NCI-H524 treated with DMSO at 0.1 percent for 48 hours (cell line): ENCODE measurements at places on chromosomes 4 and X.

GRCh38 chrX:140764401-140764919 lies 54.9 kb downstream of the LINC00632 start:
- DNase-seq, result peak; percentile 21

DNA sequence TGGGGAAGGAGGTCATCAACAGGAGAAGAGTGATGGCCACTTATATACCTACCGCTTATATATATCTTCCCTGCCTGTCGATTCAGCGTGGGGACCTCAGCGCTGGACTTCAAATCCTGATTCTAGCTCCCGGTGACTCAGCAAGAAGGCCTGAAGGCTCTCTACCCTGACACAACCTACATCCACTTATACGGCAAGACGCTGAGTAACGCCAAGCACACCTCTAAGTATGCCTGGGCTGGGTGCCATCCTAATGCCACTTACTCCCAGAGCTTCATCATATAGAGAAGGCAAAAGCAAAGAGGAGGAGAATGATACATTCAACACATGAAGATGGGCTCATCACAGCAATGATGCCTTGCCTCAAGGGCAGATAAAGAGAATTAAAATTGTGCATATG lies 198.3 kb downstream of the CHIC2 start:
- no peak for DNase-seq

DNA sequence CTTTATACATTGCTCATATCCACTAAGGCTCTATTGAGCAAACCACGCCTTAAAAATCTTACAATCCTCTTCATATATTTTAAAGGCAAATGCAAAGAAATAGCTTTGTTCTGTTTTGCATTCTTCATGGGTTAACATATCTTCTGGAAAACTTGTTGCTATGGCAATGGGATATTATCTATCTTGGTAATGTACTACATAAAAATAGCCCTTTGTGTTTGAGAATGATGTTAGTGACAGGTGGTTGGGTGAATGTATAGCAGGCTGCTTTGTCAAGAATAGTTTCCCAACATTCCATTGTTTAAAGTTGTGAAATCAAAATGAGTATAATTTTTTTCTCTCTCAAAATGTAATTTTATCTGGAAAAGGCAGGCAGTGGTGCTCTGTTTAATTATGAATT lies 16.8 kb downstream of the REPS2 start:
- DNase-seq, result no peak

GRCh38 chr4:39539089-39539611 lies 11.9 kb upstream of the UGDH start:
- no peak for DNase-seq

- no peak for DNase-seq
Observed at GRCh38 chr4:41176340-41176739, 38.0 kb downstream of the APBB2 start.

DNA sequence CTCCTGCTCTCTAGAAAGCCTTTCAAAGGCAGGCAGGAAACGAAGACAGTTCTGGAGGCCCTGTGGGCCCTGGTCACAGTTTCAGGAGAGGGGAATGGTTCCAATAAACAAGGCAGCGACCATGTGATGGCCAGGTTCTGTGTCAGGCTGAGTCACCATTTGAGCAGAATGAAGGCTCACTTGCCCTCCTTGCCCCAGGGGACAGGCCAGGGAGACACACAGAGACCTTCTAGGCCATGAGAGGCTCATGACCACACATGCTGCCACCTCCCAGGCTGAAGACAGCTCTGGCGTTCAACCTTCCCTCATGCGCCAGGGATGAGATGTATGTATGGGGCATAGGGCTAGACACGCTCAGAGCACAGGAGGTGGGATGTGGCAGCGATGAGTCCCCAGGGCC lies 22.9 kb upstream of the TRIM2 start:
- DNase-seq, result no peak

DNA sequence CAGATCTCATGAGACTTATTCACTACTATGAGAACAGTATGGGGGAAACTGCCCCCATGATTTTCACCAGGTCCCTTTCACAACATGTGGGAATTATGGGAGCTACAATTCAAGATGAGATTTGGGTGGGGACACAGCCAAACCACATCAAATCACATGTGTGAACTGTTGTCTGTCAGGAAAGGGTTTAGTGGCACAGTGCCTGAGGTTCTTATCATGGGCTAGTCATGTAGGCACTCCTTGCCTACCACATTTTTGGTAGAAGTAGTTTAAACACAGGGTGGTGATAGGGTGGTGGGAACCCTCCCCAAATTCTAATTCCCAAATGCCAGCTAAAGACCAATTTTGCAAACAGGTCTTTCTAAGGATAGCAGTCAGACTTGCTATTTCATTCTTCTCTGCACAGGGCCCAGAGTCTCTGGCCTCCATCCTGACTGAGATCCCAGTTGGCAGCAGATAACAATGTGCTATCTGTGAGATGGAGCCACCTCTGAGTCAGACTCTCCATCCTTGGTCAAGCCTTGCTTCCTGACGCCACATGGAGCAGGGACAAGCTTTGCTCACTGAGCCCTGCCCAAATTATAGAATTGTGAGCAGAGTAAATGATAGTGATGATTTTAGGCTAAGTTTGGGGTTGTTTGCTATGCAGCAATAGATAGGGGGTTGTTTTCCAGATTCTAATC lies 33.5 kb upstream of the SETD7 start:
- no peak for DNase-seq

DNA sequence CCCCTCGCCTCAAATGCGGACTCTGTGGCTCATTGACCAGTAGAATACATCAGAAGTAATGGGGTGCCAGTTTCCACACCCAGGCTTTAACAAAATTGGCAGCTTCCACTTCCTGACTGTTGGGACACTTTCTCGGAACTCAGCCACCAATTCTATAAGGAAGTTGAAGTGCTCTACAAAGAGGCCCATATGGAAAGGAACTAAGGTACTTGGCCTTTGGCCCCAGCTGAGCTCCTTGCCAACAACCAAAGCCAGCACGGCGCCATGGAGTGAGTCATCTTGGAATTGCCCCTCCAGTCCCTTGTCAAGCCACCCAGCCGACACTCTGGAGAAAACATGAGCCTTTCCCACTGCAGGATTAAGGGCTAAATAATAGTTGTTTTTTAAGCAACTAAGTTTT lies 262.2 kb upstream of the INTU start:
- DNase-seq, result no peak

DNA sequence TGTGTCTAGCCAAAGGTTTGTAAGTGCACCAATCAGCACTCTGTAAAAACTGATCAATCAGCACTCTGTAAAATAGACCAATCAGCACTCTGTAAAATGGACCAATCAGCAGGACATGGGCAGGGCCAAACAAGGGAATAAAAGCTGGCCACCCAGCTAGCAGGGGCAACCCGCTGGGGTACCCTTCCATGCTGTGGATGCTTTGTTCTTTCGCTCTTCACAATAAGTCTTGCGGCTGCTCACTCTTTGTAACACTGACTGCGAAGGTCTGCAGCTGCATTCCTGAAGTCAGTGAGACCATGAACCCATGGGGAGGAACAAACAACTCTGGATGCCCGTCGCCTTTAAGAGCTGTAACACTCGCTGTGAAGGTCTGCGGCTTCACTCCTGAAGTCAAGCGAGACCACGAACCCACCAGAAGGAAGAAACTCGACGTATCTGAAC lies 14.3 kb downstream of the HNRNPDL start:
- no peak for DNase-seq

DNA sequence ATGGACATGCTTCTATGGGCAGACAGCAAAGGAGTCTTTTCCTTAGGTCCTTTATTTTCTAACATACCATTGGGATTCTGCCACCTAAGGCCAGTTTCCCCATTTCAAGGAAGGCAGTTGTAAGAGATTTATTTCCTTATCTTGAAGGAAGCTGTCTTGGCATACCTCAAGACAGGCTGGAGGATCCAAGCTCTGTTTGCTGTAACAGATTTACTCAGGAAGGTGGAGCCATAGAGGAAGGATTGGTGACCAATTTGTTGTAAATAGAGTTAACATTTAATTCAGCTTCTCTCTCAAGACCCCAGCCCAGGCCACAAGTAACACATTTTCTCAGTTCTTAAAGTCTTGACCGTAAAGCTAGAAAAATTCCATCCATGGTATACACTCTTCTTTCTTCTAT lies 131.6 kb upstream of the TENM3 start:
- no peak for DNase-seq

DNA sequence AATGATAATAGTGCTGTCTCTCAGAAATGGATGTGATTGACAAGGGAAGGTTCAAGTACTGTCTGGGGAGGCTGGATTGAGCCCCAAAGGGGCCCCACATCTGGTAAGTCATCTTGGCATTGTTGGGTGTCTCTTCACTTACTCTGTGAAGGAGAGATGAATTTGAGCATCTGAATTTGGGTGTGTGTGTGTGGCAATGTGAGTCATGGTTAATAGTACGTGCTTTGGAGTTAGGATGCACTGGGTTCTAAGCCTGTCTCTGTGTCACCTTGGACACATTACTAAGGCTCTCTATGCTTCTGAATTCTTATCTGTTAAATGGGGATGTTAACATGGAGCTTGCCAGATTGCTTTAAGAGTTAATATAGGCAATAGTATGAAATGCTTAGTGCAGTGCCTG lies 80.4 kb downstream of the FRAS1 start:
- DNase-seq, result no peak
